ENCODE measurements at places on chromosomes 4 and X.

DNA sequence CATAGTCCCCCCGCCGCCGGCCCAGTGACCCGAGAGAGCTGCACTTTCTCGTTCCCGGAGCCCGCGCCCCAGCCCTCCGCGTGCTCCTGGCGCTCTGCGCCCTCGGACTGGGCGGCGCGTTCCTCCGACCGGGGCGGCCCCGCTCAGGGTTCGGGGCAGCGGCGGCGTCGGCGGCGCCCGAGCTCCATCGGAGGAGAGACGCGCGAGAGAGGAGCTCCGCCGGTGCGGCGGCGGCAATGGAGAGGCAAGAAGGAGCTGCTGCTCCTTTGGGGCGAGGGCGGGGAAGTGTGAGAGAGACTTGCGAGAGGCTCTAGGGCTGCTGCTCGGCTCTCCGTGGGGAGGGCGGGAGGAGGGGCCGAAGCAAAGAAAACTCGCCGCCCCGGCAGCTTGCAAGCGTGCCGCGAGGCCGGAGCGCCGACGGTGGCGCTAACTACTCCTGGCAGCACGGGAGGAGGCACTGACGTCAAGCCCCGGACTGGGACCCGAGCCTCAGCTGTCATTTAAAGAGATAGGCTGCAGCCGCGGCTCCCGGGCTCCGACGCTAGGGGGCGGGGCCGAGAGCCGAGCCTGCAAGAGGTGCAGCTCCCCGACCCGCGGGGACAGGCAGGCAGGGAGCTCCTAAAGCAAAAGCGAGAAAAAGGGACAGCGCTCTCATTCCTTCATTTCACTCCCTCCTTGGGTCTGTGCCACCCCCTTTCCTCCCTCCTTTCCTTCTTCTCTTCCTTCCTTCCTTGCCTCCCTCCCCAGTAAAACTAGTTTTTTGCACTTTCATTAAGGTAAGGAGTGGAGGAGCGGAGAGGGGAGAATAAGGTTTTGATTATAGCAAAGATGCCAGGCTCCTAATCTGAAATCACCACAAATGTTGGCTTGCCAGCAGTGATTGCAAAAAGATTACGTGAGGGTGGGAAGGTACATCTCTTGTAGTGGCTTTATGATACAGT is at the start of gene KCTD8:
Gene KCTD8, minus strand, starts transcription at position 289 of the 941 bp plus-strand sequence.
- DNase-seq: peak; percentile 47

GRCh38 chr4:40367451-40367850 is 32.3 kb downstream of the CHRNA9 start:
- DNase-seq: no peak

DNA sequence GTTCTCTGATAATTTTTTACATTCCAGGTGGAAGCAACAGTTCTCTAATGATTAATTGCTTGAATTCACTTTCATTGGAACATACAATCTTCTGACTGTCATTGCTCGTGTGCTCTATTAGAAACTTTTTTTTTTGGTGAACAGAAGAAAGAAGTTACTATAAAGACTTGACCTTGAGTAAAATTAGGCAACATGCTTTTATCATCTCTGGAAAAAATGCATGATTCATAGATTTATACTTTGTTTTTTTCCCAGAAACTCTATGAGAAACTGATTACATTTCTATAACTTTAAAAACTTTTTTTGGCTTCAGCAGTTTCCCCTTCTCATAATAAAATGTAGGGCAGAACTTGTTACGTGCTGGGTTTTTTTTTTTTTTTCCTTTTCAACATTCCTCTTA is 167.6 kb downstream of the ARHGAP10 start:
- no peak for DNase-seq

- DNase-seq: no peak
Measured at GRCh38 chrX:72349190-72349589, 43.5 kb upstream of the CITED1 start.

DNA sequence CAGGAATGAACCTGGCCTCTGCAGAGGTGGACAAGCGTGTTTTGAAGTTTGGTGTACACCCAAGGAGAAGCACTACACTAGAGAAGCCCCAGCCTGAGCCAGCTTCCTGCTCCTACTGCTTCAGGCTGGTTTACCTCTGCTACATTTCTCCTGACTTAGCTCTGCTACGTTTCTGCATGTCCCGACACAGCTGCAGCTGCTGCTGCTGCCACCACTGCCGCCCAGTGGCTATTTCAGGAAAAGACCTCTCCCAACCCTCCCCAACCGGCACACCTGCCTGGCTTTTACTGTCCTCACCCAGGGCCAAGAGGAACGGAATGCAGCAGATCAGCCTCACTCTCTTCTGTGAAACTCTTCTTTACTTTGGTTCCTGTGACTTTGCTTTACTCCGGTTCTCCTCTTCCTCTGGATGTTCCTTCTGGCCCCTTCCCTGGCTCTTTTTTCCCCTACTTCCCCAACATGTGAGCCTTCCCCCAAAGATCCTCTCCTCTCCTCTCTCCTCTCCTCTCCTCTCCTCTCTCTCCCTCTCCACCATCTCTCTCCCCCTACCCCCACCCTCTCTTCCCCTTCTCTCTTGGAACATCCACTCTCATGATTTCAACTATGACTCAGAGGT is 3.1 kb upstream of the P2RY4 start:
- DNase-seq: peak; percentile 6

- DNase-seq: no peak
Measured at GRCh38 chrX:123728016-123728415, 4.8 kb downstream of the THOC2 start.

DNA sequence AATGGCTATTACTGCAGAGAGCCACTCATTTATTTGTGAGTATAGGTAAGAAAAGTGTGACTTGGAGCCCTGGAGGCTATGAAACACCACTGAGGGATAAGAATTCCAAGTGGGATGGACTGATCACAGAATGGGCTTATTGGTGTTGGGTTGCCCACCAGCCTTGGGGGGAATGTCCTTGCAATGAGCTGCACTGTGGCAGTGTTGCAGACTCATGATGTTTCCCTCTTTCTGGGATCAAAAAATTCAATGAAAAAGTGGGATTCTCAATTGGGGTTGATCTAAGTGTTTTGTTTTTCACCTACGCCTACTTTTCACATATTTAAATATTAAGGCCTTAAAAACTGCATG is 1024.5 kb upstream of the PCDH10 start:
- no peak for DNase-seq

- no peak for DNase-seq
Measured at GRCh38 chr4:94673961-94674360, 83.8 kb upstream of the BMPR1B start.

- no peak for DNase-seq
Measured at GRCh38 chr4:129327637-129328036, 231.7 kb downstream of the C4orf33 start.

- no peak for DNase-seq
Measured at GRCh38 chrX:20989361-20989760, 384.9 kb upstream of the CNKSR2 start.

DNA sequence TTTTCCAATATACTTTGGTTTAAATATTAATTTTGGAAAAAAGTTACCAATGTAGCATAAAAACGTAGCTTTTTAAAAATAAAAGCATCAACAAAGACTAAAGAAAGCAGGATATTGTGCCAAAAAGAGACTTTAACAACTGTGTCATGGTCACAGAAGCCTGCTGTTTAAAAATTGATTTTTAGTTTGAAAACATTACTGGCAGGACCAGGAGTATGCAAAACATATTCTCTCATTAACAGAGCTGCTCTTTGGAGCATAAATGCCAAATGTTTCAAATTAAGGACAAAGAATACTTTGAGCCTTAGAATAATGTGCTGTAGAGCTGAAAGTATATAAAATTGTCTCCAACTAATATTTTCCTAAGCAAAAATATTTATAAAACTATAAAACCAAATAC is 279.0 kb downstream of the ARAP2 start:
- DNase-seq: no peak

DNA sequence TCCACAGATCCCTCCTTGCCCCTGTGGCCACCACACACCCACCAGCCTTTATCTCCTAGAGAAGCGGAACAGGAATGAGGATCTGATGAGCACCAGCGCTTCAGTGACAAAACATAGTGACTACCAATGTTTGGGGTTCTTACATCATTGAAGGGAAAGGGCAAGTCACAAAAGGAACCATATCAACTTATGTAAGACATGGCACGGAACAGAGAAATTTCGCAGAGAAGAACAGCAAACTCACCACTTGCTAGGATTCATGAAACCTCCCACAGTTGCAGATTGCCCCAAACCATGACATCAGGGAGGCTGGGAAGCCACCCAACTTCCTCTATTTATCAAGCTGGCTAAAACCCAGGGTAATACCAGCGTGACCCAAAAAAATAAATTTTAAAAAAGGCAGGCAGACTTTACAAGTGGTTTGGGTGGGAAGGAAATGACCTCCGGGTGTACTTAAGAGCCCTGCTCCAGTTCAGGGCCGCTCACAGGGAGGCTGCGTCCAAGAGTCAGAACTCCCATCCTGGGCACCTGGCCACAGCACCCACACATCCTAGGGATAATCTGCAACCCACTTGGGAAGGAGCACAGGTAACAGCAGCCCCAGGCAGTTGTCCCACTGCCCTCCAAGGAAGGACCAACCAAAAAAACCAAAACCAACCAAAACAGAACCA is 36.0 kb downstream of the ADGRG2 start:
- DNase-seq: no peak
